ENCODE measurements at places on chromosomes 13 and 19. TPM values are rescaled to one million over a fixed set of nuclear protein-coding genes. Genes with fewer than 3 reads are reported as not detected.

PTGIR gene
- 14.0 TPM for total RNA-seq

CALR3 gene
- total RNA-seq: 0.56 TPM

VRK3 gene
- 26.8 TPM for total RNA-seq

NCAN gene
- total RNA-seq: 0.08 TPM

CLDND2 gene
- not detected for total RNA-seq
